ENCODE measurements at places on chromosomes 5 and 9. TPM values are rescaled to one million over a fixed set of nuclear protein-coding genes. Genes with fewer than 3 reads are reported as not detected.
A peak's percentile ranks its signal among the peaks of the same experiment; 100 is the strongest.

GRCh38 chr9:14313951-14314423 is at the start of gene NFIB:
Gene NFIB, minus strand, starts transcription at chr9:14314141. Its CDS starts 630 bp downstream, at chr9:14313511.
- H3K27ac ChIP-seq: peak within 1 kb of the TSS; percentile 87
- H3K27me3 ChIP-seq: no peaks in the 10 kb centered on the region
- H3K4me1 ChIP-seq: peaks cover 35% of the 10 kb centered on the region
- peak within 1 kb of the TSS; percentile 80 for H3K4me3 ChIP-seq
- H3K36me3 ChIP-seq: no peaks in the 10 kb centered on the region

DNA sequence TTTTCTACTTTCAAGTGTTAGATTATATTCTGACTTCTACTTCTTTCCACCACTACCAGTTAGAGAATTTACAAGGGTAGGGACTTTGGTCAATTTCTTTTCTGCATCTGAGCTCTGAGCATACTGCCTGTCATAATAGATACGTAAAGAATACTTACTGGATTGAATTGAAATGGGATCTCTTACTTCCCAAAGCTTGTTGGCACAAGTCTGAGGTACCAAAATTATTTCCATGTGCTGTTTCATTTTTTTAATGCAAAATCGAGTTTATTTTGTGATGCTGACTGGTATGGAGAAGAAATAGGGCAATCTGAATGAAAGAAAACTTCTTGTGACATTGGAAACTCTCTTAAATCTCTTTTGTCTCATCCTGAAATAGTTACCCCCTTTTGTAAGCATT is 428.9 kb downstream of the SPATA31D1 start:
- no peaks in the 10 kb centered on the region for H3K4me1 ChIP-seq
- no peak overlapping the region for H3K4me3 ChIP-seq
- H3K36me3 ChIP-seq: no peaks in the 10 kb centered on the region
- DNase-seq: no peak
- H3K27me3 ChIP-seq: no peaks in the 10 kb centered on the region
- no peak overlapping the region for H3K27ac ChIP-seq

The IFNA6 gene
- total RNA-seq: not detected

The MAN1B1 gene
- 48.9 TPM for total RNA-seq

The DRD1 gene
- not detected for total RNA-seq

DNA sequence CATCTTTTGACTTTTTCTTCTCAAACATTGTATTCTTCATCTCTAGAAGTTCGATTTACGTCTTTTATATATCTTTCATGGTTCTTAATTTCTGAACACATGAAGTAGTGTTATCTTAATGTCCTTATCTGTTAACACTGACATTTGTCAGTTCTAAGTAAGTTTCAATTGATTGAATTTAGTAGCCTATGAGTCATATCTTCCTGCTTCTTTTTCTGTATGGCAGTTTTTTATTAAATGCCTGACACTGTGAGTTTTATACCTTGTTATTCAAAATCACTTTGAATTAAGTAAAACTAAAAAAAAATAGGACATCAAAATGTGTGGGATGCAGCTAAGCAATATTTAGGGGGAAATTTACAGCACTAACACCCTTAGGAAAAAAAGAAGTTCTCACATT is 707.0 kb upstream of the ACO1 start:
- no peak for DNase-seq
- H3K4me1 ChIP-seq: no peaks in the 10 kb centered on the region
- no peak overlapping the region for H3K27ac ChIP-seq
- H3K36me3 ChIP-seq: no peaks in the 10 kb centered on the region

The TEX48 gene
- not detected for total RNA-seq

DNA sequence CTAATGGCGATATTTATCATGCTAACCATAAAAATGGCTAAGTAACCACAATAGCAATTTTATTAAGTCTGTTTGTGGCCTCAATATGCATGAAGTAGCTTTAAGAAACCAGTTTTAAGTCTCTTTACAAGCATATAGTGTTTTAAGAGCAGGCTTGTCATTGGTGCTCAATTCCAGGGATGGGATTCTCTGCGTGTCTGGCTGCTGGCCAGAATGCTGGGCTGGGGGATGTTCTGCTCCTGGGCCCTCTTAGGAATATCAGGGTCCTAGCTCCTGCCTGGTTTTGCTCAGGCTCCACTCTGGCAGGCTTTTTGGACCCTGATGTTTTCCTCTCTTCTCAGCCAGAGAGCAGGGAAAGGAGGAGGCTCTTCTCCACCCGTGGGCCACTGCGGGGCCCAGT is 127.2 kb downstream of the PDE8B start:
- no peak for DNase-seq
- no peak overlapping the region for H3K27ac ChIP-seq
- no peaks in the 10 kb centered on the region for H3K4me1 ChIP-seq

DNA sequence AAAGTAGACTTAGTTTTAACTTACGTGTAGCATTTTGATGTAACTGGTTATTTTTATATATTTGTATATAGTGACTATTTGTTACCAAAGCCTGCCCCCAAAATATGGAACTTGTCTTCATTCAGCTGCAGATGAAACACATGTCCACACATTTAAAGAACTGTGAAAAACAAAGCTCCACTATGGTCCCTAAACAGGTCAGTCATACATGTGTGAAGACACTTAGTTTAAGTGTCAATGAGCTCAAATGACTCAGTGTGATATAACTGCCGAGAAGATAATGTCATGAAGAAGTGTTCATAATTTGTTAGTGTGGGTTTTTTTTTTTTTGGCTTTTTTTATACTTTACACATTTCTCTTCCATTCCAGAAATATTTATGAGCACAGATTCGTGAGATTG is 28.2 kb downstream of the HAVCR1 start:
- H3K4me3 ChIP-seq: no peak overlapping the region
- H3K4me1 ChIP-seq: peaks cover 42% of the 10 kb centered on the region
- H3K27me3 ChIP-seq: no peaks in the 10 kb centered on the region
- no peak overlapping the region for H3K27ac ChIP-seq
- DNase-seq: no peak

The GRM6 gene
- total RNA-seq: not detected

GRCh38 chr9:19161257-19162025 is 34.1 kb upstream of the PLIN2 start:
- H3K4me3 ChIP-seq: no peak overlapping the region
- no peaks in the 10 kb centered on the region for H3K27me3 ChIP-seq
- H3K27ac ChIP-seq: peak overlapping the region; percentile 99
- H3K4me1 ChIP-seq: peaks cover 90% of the 10 kb centered on the region
- DNase-seq: peak; percentile 100
